ENCODE measurements at places on chromosomes 3 and 15. TPM values are rescaled to one million over a fixed set of nuclear protein-coding genes. Genes with fewer than 3 reads are reported as not detected.

- DNase-seq, result no peak
Observed at GRCh38 chr3:16239086-16239770, 25.5 kb downstream of the DPH3 start.

GRCh38 chr15:70037292-70037640, 60.5 kb downstream of the TLE3 start:
- DNase-seq, result no peak

- DNase-seq, result no peak
Observed at GRCh38 chr3:57772251-57772650, 16.1 kb downstream of the SLMAP start.

- no peak for DNase-seq
Observed at GRCh38 chr15:101213147-101213546, 38.7 kb downstream of the CHSY1 start.

Gene CPNE9
- total RNA-seq, result not detected

Gene OR4F6
- not detected for total RNA-seq

DNA sequence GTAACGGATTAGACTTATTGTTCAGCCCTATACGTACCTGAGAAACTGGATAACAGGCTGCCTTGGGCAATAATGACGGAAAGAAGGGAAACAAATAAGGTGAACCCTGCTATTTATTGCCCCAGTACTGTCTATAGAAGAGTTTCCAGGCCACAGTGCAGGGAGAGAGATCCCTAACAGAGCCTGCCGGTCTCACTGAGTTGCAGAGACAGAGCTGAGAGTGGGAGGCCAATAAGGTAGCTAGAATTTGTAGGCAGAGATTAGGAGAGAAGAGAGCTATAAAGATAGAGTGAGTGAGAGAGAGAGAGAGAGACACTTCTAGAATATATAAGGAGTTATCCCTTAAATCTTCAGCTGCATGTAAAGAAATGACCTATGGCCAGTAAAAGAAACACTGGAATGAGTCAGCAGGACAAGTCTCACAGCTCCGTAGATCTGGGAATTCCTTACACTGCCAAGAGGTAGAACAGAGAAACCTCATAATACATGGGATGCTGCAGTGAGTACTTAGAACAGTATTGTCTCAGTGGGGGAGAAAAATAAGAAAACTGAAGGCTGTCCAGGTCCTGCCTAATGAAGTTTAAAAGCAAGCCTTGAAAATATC, 51.8 kb downstream of the ST3GAL6 start:
- no peak for DNase-seq

GRCh38 chr3:156016902-156017301, 103.5 kb upstream of the KCNAB1 start:
- DNase-seq, result no peak

DNA sequence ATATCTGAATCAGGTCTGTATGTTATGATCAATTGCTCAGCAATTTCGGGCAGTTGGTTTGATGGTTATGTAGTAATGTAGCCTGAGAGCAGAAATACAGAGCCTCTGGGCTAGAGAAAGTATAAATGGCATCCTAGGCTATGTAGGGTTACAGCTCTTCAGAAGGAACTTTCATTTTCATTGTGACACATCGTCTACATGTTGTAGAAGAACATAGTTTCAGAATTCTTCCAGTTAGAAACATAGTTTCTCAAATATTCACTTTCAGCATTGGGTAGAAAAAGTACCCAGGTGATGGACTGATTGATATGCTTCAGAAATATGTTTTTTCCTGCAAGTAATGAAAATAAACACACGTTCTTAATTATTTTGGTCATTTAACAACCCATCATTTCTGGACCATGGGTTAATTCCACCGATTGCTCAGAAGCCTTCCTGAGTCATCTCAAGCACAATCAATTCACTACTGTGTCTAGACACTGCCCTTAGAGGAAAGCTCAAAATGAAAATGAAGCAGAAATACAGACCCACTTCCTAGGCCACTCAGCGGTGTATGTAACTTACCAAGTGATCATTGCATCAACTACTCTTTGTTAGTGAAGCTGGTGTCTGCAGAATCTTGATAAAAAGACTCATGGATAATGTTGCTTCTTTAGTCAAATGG, 88.8 kb upstream of the TSEN2 start:
- no peak for DNase-seq

Gene SLC12A1
- total RNA-seq, result not detected

Gene COLQ
- 5.3 TPM for total RNA-seq

- peak; percentile 18 for DNase-seq
Observed at GRCh38 chr3:148280623-148281242, 417.0 kb upstream of the AGTR1 start.

DNA sequence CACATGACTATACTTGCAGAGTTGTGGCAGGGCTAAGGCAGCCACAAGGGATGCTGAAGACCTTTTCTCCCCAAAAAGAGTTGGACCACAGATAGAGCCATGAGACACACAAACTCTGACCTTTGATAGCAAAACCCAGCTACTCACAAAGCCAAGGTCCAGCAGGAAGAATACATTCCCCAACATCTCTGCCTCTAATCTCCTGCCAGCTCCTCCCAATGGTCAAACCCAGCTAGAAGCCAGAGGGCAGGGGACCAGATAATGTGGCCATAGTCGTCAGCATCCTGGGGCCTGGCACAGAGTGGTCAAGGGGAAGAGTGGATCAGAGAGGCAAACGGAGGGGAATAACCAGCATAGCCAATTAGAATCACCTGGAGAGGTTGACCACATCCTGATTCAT, 28.2 kb downstream of the SLC6A1 start:
- DNase-seq, result no peak

- DNase-seq, result no peak
Observed at GRCh38 chr3:168722091-168722490, 626.4 kb upstream of the GOLIM4 start.

Gene TNFAIP8L3
- total RNA-seq, result not detected

Gene PLCB2
- 4.6 TPM for total RNA-seq
